ENCODE measurements at places on chromosomes 16 and 17. TPM values are rescaled to one million over a fixed set of nuclear protein-coding genes. Genes with fewer than 3 reads are reported as not detected.
A peak's percentile ranks its signal among the peaks of the same experiment; 100 is the strongest.

- no peak for DNase-seq
Observed at GRCh38 chr17:48647963-48648245, 21.7 kb upstream of the HOXB9 start.

KRTAP3-2 gene
- total RNA-seq, result not detected

DNA sequence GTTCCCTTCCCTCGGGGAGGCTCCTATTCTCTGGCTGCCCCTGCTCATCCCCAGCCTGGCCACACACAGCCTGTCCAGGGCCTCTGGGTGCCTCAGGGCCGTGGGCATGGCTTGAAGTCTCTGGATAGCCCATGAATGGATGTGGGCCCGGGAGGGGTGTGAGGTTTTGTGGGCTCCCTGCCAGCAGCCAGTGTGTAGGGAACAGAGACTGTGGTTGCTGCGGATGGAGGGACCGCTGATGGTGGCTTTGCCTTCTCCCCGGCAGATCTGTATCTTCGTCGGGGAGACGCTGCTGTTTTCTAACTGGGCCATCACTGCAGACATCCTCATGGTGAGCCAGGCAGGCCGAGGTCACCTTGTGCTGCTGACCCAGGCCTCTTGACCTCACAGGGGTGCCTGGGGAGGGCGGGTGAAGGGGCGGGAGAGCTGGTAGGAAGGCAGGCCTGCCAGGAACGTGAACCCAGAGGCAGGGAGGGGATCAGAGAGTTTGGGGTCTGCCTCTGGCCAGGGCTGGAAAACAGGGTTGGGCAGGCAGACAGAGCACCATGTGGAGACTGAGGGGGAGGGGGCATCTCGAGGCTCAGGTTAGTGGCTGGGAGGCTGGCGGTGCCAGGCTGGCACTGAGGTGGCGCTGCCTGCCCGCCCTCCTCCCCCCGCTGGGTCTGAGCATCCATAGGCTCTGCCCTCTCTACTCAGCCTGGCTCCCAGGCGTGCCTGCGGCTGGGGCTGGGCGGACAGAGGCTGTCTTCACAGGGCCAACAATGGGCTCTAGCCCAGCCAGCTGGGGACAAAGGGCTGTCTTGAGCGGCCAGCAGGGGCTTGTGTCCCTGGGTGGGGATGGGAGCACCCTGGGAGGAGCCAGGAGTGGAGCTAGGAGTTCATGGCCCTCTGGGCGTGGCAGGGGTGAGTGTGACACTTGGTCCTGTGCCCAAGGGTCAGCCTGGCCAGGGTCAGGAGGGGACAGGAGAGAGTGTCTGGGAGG, 21.4 kb downstream of the MYBBP1A start:
- no peak for DNase-seq

C1QTNF8 gene
- not detected for total RNA-seq

- no peak for DNase-seq
Observed at GRCh38 chr17:39634384-39634871, 2.5 kb upstream of the STARD3 start.

DNA sequence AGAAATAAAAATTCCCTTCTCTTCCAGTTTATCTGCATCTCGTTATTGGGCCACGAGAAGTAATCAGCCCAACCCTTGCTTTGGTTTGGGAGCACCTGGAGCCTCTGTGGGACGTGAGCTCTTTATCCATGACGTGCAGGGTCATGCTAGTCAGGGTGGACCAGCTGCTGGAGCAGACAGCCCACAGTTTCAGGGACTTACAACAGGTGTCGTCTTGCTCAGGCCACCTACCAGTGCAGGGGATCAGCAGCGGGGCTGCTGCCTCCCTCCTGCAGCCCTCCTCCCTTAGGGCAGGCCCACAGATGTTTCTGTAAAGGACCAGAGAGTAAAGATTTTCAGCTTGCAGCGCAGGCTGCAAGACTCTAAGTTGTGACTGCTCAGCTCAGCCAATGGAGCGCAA, 16.9 kb downstream of the ADAD2 start:
- DNase-seq, result no peak

- DNase-seq, result no peak
Observed at GRCh38 chr16:76854234-76854633, 336.8 kb upstream of the MON1B start.

CTRB2 gene
- 5.5 TPM for total RNA-seq

PAGR1 gene
- 40.9 TPM for total RNA-seq

- DNase-seq, result peak; percentile 72
Observed at GRCh38 chr16:27237219-27238015, 31.2 kb downstream of the NSMCE1 start.

GRCh38 chr17:40519089-40519775, 17.8 kb upstream of the TNS4 start:
- no peak for DNase-seq

DNA sequence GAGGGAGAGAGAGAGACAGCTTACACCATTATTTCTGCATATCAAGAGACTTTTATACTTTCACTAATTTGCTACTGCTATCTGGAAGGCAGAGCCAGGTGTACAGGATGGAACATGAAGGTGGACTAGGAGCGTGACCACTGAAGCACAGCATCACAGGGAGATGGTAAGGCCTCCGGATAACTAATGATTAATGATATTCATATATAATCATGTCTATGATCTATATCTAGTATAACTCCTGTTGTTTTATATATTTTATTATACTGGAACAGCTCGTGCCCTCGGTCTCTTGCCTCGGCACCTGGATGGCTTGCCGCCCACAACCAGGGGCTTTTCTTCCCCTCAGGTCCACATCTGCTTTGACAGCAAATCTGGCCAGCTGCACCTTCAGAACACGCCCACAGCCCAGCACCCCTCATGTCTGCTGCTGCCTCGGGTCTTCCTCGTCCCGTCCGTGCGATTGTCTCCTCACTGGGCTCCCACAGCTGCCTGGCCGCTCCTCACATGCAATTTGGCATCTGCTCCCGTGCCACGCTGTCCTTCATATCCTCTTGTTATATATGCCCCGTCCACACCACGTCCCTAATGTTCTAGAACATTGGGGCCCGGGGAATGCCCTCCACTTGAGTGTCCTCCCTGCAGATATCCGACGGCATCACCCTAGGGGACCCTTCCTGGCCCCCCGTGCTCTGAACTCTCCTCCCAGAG, 10.2 kb upstream of the DEF8 start:
- DNase-seq, result no peak

CHST5 gene
- 0.16 TPM for total RNA-seq

KRT25 gene
- total RNA-seq, result not detected

ALOX12B gene
- 0.95 TPM for total RNA-seq

- DNase-seq, result no peak
Observed at GRCh38 chr16:80463751-80464495, 76.9 kb upstream of the DYNLRB2 start.
